H7 (cell line): ENCODE measurements at places on chromosomes 5 and 9.

GRCh38 chr9:115306865-115307264, 188.9 kb upstream of the TNC start:
- no peak for DNase-seq

DNA sequence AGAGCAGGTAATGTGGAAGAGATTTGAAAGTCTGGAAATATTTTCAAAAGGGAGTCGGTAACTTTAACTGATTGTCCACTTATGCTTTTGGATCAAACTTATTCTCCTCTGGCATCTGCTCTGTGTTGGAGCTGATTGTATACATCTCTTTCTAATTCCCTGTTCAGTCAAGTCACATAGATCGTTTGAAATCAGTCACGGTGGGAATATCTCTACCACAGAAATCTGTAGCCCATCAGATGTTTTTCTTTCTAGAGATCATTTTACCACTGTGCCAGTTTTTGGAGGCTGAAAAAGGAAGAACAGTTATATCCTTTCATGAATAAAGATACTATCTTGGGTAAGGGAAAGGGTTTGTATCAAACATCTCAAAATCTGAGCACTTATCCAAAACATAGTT, 1853.3 kb downstream of the EFNA5 start:
- DNase-seq = no peak

DNA sequence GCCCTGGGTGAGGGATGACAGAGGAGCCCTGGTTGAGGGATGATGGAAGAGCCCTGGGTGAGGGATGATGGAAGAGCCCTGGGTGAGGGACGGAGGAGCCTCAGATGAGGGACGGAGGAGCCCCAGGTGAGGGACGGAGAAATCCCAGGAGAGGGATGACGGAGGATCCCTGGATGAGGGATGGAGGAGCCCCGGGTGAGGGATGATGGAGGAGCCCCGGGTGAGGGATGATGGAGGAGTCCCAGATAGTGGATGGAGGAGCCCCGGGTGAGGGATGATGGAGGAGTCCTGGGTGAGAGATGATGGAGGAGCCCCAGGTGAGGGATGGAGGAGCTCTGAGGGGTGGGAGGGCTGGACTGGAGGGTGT, 10.9 kb downstream of the PHF2 start:
- DNase-seq = no peak

DNA sequence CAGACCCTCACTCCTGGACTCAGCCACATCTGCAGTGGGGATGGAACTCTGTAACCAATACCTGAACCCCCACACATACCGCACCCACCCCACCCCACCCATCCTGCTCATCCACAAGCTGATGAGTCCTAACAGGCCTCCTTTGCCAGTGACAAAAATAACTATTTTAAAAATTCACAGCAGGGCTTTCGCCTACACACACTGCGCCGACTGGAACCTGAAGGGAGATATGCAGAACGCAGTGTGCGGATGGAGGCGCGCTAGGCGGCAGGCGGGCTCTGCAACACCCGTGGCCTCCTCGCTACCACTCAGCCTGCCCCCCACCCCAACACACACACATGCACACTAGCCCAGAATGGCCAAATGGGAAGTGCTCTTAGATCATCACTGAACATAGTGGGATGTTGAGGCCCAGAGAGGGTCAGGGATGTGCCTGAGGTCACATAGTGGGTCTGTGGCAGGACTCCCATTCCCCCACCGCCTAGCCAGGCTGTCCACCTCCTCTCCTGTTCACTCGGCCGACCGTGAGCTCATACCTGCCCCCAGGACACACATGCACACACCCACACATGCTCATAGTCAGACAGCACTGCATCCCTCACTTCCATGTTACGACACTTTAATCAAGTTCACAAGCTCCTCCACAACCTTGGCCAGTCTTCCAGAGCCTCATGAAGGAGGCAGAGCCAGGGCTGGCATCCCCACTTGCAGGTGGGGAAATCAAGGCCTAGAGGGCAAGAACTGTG, 6.3 kb upstream of the CAMK2A start:
- peak; percentile 44 for DNase-seq

DNA sequence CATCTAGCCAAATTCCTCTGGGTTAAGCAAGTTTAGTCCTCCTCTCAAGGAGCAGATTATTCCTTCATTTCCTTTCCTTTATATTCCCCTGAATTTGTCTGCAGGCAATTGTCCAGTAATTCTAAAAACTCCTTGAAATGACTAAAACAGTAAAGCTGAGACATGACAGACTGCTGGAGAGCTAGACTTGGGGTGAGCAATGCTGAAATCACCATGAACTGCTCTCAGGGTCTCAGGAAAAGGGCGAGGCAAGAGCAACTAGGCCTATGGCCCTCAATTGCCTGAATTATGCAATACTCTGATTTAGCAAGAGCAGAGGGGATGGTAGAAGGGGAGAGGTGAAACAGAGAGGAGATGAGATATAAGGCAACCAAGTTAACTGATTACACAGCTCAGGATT, 172.9 kb upstream of the NREP start:
- no peak for DNase-seq
